DND-41 (cell line): ENCODE measurements at places on chromosomes 16 and 17.

DNA sequence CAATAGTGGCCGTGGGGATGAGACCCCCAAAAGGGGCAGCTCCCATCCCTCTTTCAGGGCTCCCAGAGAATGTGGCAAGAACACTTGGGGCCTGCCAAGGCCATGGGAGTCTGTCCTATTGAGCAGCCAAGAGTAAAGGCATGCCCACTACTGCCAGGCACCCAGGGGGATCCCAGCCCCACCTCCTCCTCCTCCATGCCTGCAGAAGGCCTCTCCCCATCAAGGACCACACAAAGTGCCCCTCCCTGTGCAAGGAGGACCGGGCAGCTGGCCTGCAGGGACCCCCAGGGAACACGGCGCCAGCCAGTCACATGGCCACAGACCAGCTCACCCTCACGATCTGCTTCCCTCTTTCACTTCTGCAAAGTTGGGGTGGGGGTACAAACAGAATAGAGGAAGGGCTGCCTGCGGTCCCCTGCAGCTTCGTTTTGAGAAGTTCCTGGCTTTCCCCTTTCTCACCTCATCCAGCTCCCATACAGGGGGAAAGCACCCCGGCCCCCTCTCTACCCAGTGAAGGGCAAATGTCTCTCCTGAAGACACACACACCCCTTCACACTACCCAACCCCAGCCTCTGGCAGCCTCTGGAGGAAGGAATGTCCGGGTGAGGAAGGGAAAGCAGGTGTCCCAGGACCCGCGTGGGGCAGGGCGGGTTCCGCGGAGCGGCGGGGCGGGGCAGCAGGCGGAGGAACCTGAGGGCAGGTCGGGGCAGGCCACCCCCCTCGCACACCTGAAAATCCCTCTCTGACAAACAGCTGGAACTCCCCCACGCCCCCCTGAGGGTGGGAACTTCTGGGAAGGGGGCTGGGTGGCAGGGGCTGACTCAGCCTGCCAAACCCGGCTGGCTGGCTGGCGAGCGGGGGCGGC is 2.0 kb downstream of the PPP1R9B start:
- DNase-seq: peak; percentile 63

DNA sequence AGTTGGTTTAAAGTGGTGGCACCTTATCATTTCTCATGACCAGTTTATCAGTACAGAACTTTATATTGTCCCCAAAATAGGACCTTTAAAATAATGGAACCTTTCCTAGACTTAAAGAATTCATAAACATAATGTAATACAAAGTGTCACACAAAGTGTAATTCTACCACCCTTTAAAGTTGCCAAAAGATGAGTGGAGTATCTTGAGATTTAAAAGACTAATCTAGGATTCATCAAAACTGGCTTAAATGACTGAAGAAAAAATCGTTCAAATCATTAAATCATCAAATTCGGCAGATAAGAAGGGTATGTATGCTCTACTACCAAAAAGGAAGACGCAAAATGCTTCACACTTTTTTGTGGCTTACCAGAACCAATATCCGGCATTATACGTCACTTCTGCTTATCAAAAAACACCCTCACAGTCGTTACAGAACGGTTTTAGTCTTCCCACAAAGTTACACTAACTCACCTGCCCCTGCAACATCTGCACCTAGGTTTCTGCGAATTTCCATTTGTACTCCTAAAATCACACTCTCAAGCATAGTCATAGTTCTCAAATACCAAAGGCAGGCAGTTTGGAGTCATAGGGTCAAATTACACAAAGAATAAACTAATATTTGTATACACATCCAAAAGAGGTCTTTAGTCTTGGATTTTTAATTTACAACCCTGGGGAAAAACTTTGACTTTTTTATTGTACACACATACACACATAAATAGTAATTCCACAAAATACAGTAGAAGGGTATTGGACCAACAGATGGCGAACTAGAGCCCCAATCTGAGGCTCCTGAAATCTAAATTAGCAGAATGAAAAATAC is 1.4 kb upstream of the KANSL1 start:
- DNase-seq: peak; percentile 77

GRCh38 chr16:11051879-11052808 is 107.8 kb downstream of the CLEC16A start:
- DNase-seq: peak; percentile 91

DNA sequence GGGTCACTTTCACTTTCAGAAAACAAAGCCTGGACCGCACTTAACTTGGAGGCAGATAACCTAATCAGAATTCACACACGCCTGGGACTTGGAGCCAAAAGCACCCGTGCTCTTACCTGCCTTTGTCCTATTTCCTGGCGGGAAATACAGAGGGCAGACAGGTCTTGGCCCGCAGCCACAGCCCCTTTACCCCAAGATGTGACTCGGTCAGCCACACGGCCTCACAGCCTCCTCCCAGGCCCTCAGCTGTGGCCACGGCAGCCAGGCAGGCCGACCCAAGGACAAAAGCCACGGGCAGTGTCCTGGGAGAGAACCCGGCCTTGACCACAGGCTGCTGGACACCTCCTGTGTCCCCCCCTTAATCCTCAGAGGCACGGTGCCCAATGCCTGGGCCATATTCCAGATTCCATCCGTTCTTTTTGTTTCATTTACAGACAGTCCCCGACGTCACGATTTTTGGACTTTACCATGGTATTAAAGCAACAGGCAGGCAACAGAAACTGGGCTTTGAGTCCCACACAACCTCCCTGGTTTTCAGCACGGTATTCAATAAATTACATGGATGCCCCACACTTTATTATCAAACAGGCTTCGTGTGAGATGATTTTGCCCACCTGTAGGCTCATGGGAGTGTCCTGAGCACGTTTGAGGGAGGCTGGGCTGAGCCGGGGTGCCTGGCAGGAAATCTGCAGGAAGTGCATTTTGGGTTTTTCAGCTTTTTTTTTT is 30.1 kb upstream of the GAA start:
- DNase-seq: no peak
